Activated CD4-positive, alpha-beta T cell treated with anti-CD3 and anti-CD28 coated beads, Interleukin-2, amount 10 ng/mL, durations not matched to agents 24 days and 14 days (primary cell): ENCODE measurements at places on chromosomes 1 and 21. TPM values are rescaled to one million over a fixed set of nuclear protein-coding genes. Genes with fewer than 3 reads are reported as not detected.

Gene TNNI3K
- not detected in 2 replicates for total RNA-seq

Gene KRTAP6-3
- total RNA-seq, result not detected in 2 replicates

Gene CSF1
- 190 and 193 TPM in 2 replicates for total RNA-seq

Gene KCNQ4
- 1.4 and 1.5 TPM in 2 replicates for total RNA-seq

Gene CRYAA
- not detected in 2 replicates for total RNA-seq

Gene LHX8
- total RNA-seq, result not detected in 2 replicates

GRCh38 chr1:14517841-14518180 is 80.7 kb upstream of the KAZN start:
- no peaks in the 10 kb centered on the region for H3K36me3 ChIP-seq
- no peak overlapping the region for H3K4me3 ChIP-seq
- no peak overlapping the region for H3K27ac ChIP-seq
- no peaks in the 10 kb centered on the region for H3K4me1 ChIP-seq
- no peaks in the 10 kb centered on the region for H3K27me3 ChIP-seq
- DNase-seq, result no peak

DNA sequence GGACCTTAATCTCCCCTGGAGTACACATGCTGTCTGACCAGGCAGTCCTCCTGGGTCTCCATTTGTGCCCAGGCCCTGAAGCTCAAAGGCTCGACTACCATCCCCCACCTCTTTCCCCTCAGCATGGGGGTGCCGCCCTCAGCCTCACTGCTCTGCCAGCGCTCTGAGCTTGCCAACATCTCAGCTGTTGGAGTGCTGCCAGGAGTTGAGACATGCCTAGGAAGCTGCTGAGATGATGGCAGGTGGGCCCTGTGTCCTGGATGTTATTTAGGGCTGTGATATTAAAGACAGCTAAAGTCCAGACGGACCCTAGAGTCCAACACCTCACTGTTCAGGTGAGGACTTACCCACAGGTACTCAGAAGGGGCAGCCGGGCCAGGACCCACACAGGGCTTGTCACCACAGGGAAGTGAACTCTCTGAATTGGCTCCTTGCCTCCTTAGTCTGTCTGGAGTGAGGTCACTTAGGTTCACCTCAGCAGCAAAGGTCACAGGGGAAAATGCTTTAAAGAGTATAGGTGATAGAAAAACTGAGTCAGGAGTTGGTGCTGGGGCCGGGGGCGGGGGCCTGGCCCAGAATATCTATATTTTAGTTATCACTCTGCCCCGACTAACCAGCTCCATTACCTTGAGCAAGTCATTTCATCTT is 19.7 kb upstream of the KCNC4 start:
- no peak overlapping the region for H3K4me3 ChIP-seq
- no peak overlapping the region for H3K27ac ChIP-seq
- H3K27me3 ChIP-seq, result peaks cover 13% of the 10 kb centered on the region
- H3K36me3 ChIP-seq, result no peaks in the 10 kb centered on the region

GRCh38 chr1:153536012-153536670 is 350 bp upstream of the S100A6 start:
- peak overlapping the region; percentile 92 for H3K4me3 ChIP-seq
- H3K4me1 ChIP-seq, result peaks cover 77% of the 10 kb centered on the region
- H3K27me3 ChIP-seq, result no peaks in the 10 kb centered on the region
- peak overlapping the region; percentile 98 for H3K27ac ChIP-seq
- DNase-seq, result peak; percentile 95
- H3K36me3 ChIP-seq, result peaks cover 15% of the 10 kb centered on the region

DNA sequence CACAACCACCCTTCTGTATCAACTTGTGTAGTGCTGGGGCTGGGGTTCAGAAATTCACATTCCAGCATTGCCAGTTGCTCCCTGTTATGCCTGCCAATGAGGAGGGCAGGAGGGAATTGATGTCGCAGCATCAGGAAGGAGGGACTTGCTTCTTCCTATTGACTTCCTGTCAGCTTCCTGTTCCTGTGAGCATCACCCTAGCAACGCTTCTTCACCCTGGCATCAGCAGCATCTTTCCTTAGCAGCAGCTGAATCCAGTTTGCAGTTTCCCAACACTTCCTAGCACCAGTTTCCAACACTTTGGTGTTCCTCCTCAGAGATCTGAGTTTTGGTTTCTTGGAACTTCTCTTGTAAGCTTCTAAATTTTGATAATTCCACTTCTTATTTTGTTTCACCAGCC is 8.9 kb upstream of the TRIM62 start:
- DNase-seq, result no peak
- peaks cover 28% of the 10 kb centered on the region for H3K27me3 ChIP-seq
- H3K27ac ChIP-seq, result no peak overlapping the region
- no peak overlapping the region for H3K4me3 ChIP-seq
- H3K4me1 ChIP-seq, result peaks cover 6% of the 10 kb centered on the region

DNA sequence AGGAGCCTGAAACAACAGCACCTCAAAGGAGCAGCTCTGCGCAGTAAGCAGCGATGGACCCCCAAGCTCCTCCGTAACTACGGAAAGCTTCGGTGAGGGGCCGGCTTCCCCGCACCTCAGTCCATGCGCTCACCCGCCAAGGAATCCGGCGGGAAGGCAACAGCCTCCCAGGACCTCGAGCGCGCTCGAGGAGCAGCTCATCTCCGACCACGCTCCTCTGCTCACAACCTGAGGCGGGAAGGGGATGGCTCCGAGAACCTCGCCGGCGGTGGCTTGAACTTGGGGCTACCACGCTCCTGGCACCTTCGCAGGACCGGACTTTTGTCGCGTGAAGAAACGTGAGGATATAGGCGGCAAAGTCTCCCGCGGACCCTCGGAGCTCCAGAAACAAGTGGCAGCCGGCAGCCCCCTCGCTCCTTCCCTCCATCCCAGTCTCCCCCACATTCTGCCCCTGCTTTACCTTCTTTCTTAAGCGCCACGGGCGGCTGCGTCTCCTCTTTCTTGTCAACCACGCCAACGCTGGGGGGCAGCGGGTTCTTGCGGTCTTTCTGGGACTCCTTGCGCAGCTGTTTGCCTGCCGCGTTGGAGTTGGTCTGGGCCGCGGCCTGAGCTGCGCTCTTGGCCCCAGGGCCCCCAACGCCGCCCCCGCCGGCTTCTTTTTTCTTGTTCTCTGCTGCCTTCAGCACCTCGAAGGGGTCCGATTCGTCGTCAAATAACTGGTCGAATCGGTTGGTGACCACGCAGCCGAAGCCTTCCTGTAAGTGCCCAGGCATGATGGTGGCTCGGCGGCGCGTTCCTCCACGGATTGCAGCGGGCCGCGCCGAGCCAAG is 459 bp downstream of the SERBP1 start:
- H3K4me3 ChIP-seq, result peak overlapping the region; percentile 95
- H3K4me1 ChIP-seq, result peaks cover 50% of the 10 kb centered on the region
- DNase-seq, result peak; percentile 80
- H3K27ac ChIP-seq, result peak overlapping the region; percentile 98

DNA sequence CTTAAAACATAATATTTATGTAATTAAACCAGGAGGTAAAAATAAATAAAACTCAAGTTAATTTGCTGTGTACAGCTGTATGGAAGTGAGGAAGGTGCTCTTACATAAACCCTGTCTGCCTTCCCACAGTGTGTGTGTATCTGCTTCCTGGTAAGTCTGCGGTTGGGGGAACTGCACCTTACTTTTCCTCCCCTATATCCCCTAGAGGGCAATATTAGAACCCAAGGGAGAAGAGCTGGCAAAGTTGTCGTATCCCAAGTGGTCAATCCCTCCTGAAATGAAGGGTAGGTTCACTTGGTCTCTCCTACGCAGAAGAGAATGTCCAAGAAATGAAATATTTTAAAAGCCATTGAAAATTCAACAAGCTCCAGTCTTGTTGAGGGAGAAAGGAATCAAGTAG is 17.8 kb upstream of the JAK1 start:
- peaks cover 11% of the 10 kb centered on the region for H3K4me1 ChIP-seq
- DNase-seq, result no peak
- peaks cover 6% of the 10 kb centered on the region for H3K27me3 ChIP-seq
- no peaks in the 10 kb centered on the region for H3K36me3 ChIP-seq
- no peak overlapping the region for H3K27ac ChIP-seq
- no peak overlapping the region for H3K4me3 ChIP-seq

- H3K4me3 ChIP-seq, result peak within 1 kb of the TSS; percentile 78
- no peaks in the 10 kb centered on the region for H3K36me3 ChIP-seq
- peaks cover 36% of the 10 kb centered on the region for H3K27me3 ChIP-seq
- peaks cover 5% of the 10 kb centered on the region for H3K4me1 ChIP-seq
- H3K27ac ChIP-seq, result no peak within 1 kb of the TSS
Observed at GRCh38 chr21:20997636-20998455, at the start of gene NCAM2. Gene NCAM2 (plus strand): TSS chr21:20998409.

DNA sequence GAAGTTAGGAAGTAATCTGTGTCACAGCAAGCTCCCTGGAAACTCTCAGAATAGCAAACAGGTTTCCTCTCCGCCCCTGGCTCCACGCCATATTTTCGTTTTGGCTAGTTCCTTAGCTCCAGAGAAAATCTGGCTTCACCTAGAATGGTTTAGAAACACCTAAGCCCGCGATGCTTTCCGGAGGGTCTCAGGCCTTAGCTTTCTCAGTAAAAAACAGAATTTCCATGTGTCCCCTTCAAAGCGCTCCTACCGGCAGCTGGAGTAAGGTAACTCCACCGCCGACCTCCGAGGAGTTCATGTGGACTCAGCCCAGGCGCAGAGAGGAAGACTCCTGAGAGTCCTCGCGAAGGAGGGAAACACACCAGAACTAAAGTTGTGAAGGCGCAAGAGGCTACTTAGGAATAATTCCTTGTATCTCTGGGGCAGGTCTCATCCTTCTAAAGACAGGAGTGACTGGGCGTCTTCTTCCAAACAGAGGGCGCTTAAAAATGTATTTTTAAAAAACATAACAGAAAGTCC is 406 bp downstream of the KIAA0040 start:
- H3K27ac ChIP-seq, result peak overlapping the region; percentile 81
- peak; percentile 79 for DNase-seq
- H3K4me1 ChIP-seq, result peaks cover 50% of the 10 kb centered on the region
- peaks cover 33% of the 10 kb centered on the region for H3K36me3 ChIP-seq
- H3K27me3 ChIP-seq, result no peaks in the 10 kb centered on the region

DNA sequence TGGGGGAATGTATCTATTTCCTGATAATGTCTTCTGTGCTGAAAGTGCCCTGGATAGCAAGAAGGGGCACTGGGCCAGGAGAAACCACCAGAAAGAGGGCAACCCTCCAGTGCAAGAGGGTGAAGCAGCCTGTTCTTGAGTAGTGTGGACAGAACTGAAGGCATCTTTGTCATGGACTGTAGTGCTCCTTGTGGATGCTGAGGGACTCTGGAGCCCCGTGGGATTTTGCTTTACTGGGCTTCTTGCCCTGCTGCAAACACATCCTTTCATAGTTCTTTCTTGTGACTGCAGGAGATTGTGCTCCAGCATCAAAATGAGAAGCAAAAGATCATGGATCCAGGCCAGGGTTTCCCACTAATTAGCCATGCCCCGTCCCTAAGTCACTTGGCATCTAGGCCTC is 300.6 kb downstream of the ZNF326 start:
- DNase-seq, result no peak
- H3K27ac ChIP-seq, result no peak overlapping the region
- H3K27me3 ChIP-seq, result no peaks in the 10 kb centered on the region
- no peak overlapping the region for H3K4me3 ChIP-seq

GRCh38 chr1:94100129-94100784 is 20.7 kb downstream of the ABCA4 start:
- H3K4me1 ChIP-seq, result no peaks in the 10 kb centered on the region
- DNase-seq, result no peak

- H3K27me3 ChIP-seq, result no peaks in the 10 kb centered on the region
- DNase-seq, result no peak
Observed at GRCh38 chr1:81446000-81446669, 354.6 kb upstream of the ADGRL2 start.

DNA sequence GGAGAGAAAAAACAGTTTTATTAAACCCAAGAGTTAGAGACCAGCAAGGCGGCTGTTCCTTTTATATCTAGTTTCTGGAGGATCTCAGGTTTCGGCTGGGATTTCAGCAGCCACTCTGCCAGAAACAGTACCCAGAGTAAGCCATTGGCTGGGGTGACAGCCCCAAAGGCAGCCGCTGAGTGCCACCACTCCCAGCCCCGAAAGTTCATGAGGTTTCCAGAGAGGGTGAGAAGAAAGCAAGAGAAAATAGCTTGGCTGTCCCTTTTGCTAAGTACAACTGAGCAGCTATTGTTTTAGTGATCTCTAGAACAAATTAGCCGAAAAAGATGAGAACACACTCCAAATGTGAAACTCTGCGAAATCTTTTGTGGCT is 1.2 kb downstream of the SH3BGR start:
- H3K4me3 ChIP-seq, result no peak overlapping the region
- no peaks in the 10 kb centered on the region for H3K4me1 ChIP-seq
- no peaks in the 10 kb centered on the region for H3K36me3 ChIP-seq
- DNase-seq, result peak; percentile 40

GRCh38 chr1:114423455-114423854 is 87.5 kb downstream of the TRIM33 start:
- H3K36me3 ChIP-seq, result peaks cover 62% of the 10 kb centered on the region
- DNase-seq, result no peak
- no peak overlapping the region for H3K27ac ChIP-seq
- H3K4me1 ChIP-seq, result peaks cover 1% of the 10 kb centered on the region

DNA sequence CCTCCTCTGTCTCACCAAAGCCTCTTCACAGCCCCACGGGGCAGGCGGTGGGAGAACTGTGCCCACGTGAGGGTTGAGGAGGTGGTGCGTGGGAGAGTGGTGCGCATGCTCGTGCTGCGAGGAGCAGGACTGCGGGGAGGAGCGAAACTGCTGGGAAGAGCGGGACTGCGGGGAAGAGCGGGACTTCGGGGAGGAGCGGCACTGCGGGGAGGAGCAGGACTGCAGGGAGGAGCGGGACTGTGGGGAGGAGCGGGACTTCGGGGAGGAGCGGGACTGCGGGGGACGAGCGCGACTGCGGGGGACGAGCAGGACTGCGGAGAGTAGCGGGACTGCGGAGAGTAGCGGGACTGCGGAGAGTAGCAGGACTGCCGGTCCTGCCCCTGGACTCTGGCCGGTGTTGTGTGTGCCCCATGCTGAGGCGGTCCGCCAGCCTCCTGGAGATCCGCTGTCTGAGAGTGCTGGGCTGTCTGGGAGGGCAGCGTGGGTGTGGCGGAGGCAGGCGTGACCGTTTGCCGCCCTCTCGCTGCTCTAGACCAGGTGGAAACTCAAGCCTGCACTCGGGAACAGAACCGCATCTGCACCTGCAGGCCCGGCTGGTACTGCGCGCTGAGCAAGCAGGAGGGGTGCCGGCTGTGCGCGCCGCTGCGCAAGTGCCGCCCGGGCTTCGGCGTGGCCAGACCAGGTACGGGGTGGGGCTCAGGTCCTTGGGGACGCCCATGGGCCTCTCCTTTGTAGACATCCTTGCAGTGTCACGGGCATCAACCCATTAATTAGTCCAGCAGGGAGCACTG is 24.6 kb downstream of the TNFRSF1B start:
- no peaks in the 10 kb centered on the region for H3K27me3 ChIP-seq
- no peak for DNase-seq
- H3K4me1 ChIP-seq, result peaks cover 48% of the 10 kb centered on the region
- H3K4me3 ChIP-seq, result no peak overlapping the region
- H3K27ac ChIP-seq, result peak overlapping the region; percentile 51
- peaks cover 65% of the 10 kb centered on the region for H3K36me3 ChIP-seq
